ENCODE measurements at places on chromosomes 16 and 17.

DNA sequence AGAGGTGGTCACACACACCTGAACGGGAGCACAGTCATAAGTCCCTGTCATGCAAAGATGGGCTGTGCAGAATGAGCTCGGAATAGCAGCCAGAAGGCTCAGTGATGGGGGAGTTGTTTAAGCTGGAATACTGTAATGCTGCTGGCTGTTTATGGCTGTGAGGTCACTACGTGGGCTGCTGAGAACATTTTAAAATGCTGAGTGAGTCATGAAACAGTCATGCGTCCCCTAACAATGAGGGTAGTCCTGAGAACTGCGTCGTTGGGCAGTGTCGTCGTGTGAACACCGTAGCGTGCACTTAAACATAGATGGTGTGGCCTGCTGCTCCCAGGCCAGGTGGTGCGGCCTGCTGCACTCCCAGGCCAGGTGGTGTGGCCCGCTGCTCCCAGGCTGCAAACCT lies 39.7 kb downstream of the TBCD start:
- DNase-seq = no peak

GRCh38 chr17:75650874-75651273 lies 16.1 kb downstream of the RECQL5 start:
- DNase-seq = no peak

- no peak for DNase-seq
Measured at GRCh38 chr17:81095383-81095762, 60.4 kb downstream of the BAIAP2 start.

- no peak for DNase-seq
Measured at GRCh38 chr17:55961386-55961785, 191.9 kb upstream of the ANKFN1 start.

DNA sequence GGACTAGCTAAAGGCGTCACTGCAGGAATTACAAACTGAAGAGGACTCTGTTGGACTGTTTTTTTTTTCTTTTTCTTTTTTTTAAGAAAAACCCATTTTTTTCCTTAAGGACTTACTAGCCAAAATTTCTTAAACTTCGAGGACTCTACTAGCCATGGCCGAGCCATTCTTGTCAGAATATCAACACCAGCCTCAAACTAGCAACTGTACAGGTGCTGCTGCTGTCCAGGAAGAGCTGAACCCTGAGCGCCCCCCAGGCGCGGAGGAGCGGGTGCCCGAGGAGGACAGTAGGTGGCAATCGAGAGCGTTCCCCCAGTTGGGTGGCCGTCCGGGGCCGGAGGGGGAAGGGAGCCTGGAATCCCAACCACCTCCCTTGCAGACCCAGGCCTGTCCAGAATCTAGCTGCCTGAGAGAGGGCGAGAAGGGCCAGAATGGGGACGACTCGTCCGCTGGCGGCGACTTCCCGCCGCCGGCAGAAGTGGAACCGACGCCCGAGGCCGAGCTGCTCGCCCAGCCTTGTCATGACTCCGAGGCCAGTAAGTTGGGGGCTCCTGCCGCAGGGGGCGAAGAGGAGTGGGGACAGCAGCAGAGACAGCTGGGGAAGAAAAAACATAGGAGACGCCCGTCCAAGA lies 878 bp downstream of the HEXIM1 start:
- no peak for DNase-seq

DNA sequence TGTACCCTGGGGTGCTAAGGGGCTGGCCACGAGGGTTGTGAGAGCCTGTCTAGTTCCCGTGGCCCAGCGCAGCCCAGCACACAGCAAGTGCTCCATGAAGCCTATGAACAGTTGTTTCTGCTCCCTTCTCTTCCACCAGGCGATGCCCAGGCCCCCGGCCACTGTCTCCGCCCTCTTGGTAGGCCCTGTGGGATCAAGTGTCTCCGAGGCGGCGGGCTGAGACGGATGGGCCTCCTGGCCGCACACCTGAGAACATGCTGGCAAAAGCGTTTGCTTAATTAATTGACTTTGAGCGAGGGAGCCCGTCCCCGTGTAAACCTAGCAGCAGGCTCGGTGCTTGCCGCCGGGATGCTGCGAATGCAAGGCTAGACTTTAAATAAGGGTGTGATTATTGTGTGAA lies 129.7 kb upstream of the GSE1 start:
- DNase-seq = no peak

GRCh38 chr16:66304151-66304550 lies 62.3 kb upstream of the CDH5 start:
- no peak for DNase-seq

- no peak for DNase-seq
Measured at GRCh38 chr17:72008236-72008876, 112.5 kb upstream of the SOX9 start.

- no peak for DNase-seq
Measured at GRCh38 chr17:79269620-79270019, 195.0 kb downstream of the ENGASE start.

DNA sequence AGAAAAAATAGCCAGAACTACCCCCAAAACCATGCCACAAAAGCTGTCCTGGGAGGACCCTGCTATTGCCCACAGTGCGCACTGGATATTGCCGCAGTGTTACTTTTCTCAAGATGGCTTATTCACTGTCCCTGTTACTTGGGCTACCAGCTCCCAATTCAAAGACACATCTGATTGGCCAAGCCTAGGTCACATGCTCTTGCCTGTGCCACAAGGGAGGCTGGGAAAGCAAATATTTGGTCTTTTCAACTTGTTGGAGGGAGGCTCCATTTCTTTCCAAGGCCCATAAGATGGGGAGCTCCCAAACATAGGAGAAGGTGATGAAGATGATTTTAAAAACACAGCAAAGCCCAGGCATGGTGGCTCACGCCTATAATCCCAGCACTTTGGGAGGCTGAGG lies 257.0 kb downstream of the SHISA9 start:
- no peak for DNase-seq

DNA sequence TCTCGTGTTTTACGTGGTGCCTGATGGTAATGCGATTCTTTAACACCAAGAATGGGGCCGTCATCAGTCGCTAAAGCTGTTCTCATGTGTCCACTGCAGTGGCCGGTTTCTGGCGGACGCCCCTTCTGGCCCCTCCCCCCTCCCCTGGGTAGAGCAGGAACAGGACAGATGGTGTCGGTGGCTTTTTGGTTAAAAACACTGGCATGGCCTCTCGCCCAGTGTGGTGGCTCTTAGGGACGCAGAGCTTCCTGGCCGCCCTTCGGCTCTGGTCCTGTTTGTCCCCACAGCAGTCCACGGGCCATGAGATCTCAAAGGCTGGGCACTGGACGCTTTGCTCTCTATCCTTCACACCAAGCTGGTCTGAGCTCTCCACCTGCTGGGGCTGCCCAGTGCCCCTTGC lies 151.8 kb downstream of the BANP start:
- no peak for DNase-seq

DNA sequence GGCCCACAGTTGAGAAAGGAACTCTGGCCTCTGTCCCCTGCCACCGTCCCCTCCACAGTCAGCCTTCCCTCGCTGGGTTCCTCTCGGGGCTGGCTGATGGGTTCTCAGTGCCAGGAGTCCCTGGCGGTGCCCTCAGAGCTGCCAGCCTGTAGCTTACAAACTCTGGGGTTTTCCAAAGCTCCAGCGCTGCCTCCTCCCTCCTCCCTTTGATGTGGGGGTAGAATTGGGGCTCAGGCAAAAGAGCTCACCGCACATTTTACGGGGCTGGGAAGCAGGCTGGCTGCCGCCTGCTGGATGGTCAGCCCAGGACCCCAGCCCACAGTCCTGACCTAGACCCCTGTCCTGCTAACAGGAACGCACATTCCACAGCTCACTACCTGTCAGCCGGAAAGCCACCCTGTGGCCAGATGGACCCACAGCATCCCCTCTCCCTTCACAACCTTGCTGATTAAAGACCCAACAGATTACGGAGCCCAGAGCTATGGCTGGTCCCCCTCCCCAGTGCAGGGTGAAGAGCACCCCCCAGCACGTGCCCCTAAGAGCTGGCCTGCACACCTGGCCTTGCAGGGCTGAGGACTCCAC lies 6.0 kb downstream of the VASN start:
- DNase-seq = no peak

DNA sequence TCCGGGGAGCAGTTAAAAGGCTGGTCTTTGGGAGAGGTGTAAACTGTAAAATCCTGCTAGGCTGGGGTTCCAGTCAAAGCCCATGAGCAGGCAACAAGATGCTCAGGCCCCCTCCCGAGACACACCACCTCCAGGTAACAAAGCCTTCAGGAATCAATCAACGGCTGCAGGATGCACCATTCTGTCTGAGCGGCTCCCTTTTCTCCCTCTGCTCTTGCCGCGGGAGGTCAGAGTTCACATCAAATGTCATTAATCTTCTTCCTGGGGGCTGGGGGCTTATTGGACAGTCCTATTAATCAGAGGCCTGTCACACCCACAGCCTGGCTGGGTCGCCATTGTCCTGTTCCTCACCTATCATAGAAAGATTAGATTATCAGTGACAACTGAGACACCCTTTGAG lies 11.9 kb upstream of the CCDC182 start:
- no peak for DNase-seq

GRCh38 chr16:22693638-22694340 lies 120.2 kb upstream of the HS3ST2 start:
- DNase-seq = no peak

Measured in stimulated activated CD4-positive, alpha-beta T cell treated with anti-CD3 and anti-CD28 coated beads, Interleukin-1b, Interleukin-23, amount 100 ng/mL, for 24 hours (primary cell).